ENCODE measurements at places on chromosomes 13 and 19.
A peak's percentile ranks its signal among the peaks of the same experiment; 100 is the strongest.

DNA sequence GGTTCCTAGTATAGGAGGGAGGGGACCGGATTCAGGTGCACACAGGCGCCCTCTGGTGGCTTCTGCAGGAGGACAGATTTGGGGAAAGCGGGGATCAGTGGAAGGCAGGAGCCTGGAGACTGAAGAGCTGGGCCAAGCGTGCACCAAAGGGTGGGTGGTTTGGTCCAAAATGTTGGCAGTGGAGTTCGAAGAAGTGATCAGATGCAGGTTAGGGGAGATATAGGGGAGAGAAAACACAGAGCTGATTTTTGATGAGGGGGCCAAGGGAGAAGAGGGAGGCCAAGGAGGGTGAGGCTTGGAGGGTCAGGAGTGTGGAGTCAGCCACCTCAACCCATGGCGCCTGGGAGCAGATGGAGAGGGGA lies 6.8 kb upstream of the CARM1 start:
- peak; percentile 52 for DNase-seq

DNA sequence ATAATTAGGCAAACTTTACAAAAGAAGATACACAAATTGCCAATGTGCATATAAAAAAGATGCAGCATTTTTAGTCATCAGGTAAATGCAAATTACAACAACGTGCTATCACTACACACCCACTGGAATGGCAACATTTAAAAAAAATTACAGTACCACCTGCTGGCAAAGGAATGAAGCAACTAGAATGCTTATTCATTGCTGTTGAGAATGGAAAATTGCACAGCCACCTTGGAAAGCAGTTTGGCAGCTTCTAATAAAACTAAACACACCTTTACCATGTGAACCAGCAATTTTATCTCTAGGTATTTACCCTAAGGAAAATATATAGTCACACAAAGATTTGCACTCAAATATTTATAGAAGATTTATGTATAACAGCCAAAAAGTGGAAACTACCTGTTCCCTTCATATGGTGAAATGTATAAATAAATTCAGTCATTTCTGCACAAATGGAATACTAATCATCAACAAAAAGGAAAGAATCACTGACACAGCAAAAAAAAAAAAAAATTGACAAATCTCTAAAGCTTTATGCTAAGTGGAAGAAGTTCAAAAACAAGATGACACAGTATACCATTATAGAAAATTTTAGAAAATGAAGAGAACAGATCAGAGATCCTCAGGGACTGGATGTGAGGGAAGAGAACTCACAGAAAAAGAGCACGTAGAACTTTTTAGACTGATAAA lies 30.3 kb downstream of the OXGR1 start:
- no peak for DNase-seq

DNA sequence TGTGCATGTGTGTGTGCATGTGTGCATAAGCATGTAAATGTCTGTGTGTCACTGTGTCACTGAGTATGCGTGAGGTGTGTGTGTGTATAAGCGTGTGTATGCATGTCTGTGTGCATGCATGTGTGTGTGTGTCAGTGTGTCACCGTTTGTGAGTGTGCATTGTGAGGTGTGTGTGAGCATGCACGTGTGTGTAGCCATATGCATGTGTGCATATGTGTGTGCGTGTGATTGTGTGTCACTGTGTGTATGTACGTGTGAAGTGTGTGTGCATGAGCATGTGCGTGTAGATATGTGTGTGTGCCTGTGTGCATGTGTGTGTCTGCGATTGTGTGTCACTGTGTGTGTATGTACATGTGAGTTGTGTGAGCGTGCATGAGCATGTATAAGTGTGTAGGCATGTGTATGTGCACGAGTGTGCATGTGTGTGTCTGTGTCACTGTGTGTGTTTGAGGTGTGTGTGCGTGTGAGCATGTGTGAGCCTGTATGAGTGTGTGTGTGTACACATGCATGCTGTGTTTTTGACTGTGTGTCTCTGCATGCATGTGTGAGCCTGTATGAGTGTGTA lies 144.5 kb downstream of the NALCN start:
- no peak for DNase-seq

DNA sequence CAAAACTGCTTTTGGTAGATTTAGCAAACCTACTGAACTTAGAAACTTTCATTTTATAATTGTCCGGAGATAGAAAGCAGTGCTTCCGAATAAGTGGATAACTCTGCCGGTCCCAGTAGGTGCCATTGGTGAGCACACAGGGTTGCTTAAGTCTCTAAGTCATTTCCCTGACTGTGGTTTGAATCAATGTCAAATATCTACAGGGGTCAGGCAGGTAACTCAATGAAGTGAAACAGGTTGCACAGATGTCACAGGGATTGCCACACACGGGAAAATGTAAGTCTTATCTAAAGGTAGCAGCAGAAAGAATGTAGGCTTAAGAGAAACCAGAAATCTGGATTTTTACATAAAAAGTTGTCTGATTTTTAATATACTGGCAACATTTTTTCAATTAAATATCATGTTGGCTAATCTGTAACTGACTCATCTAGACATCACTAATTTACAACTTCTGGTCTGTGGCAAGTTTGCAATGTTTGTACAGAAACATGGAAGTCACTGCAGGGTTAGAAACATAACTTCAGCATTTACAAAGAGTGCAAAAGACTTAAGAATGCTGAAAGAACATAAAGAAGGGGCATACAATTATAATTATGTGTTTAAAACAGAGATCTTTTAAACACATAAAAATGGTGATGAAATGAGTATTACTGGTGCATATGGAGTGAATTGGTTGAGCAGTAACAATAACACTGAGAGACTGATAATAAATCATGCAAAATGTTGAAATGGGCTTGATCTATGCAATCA lies 14.3 kb upstream of the LRRC63 start:
- no peak for DNase-seq

- no peak for DNase-seq
Observed at GRCh38 chr19:1269478-1270212, 513 bp downstream of the CIRBP start.

GRCh38 chr13:94128430-94128829 lies 351.1 kb downstream of the DCT start:
- no peak for DNase-seq

GRCh38 chr13:76378767-76379166 lies 507.4 kb downstream of the KCTD12 start:
- DNase-seq = no peak

Measured in smooth muscle cell of the brain vasculature (primary cell).